Frontal cortex (tissue), 4 donors: ENCODE measurements at places on chromosomes 1 and 21.

DNA sequence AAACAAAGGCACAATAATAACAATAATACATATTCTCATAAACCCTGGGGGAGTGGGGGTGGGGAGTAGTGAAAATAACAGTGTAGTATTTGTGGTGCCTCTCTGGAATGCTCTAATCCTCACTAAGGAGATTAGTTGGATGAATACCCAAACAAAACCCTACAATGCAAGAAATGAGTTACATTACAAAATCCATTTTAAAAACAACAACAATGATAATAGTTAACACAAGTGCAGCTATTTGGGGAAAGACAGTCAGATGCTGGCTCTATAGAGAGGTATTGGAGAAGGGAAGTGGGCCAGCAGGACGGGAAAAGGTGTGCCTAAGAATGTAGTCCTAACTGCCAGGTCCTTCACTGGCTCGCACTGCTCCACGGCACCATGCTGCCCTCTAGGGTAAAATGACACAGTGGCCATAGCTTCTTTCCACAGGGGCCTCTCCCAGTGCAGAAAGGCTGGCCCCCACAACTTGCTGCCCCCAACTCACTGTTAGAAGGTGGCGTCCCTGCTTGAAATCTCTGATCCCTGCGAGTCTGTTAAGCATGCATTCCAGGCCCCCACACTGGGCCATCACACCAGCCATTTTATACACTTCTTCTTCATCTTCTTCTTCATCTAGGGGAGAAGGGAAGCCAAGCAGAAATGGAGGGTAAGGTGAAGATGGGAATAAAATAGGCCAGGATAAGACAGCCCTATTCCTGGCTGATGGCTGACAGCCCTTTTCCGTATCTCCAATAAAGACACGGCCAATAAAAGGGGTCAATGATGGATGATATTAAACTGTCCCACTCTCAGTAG lies 113.8 kb downstream of the UBR4 start:
- DNase-seq, result peak; percentile 24

DNA sequence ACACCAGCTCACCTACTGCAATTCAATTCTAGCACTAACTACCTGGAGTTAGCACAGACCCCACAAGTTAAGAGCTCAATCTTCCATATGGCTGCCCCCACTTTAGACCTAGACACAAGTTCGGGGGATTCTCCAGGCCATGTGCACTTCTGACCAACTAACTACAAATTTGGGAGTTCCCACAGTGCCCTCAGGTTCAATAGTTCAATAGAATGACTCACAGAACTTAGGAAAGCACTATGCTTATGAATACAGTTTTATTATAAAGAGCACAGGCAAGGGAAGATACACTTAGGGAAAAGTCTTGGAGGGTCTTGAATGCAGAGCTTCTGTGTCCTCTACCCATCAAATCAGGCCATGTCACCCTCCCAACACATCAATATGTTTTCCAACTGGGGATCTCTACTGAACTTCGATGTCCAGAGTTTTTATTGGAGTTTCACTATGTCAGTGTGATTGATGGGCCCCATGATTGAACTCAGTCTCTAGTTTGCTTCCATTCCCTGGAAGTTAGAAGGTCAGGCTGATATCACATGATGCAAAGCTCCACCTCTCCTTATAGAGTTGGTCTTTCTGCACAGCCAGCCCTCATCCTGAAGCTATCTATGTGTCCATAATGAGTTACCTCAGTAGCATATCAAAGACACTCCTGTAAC lies 46.1 kb downstream of the RAVER2 start:
- no peak for DNase-seq

DNA sequence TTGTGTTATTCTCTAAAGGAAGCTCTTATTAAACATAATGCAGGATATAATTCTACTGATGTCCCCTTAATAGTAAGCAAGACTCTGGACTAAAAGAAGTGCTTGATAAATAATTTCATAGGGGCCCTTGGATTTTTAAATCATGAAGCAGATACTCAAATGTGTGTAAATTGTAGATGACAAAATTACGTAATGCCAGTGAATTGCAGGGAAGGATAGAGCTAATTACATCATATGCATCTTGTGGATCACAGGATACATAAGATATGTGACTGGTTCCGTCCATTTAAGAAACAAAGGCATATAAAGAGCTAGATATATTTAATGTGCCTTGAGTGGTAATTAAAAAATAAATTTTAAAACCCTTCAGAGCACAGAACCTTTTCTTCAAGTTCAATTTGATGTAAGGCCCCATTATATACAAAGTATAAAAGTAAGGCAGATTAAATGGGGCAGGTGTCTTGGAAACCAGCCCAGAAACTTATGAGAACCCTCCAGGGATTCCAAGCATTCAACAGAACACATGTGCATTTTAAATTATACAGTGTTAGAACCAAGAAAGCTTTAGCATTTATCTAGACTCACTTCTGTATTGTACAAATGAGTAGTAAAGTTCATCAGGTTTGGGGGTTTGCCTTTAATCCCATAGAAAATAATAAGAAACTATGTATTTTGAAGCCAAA lies 190.4 kb downstream of the NCAM2 start:
- DNase-seq, result no peak

DNA sequence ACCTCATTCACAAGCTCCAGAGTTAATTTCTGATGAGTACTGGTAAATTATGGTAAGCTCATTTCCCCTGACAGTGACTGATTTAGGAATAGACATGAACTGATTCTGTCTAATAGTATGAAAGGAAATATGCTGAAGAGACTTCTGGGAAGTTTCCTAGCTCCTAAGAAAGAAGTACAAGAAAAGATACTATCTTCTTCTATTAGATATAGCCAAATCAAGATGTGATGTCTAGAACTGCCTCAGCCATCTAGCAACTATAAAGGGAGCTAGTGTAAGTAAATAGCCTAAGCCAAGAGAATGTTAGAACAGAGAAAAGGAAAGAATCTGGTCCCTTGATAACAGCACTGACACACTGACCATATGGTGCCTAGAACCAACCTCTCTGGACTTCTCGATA lies 10.7 kb upstream of the PHTF1 start:
- DNase-seq, result no peak

- DNase-seq, result no peak
These were observed 18.0 kb downstream of the DUSP10 start for GRCh38 chr1:221723848-221724236.

DNA sequence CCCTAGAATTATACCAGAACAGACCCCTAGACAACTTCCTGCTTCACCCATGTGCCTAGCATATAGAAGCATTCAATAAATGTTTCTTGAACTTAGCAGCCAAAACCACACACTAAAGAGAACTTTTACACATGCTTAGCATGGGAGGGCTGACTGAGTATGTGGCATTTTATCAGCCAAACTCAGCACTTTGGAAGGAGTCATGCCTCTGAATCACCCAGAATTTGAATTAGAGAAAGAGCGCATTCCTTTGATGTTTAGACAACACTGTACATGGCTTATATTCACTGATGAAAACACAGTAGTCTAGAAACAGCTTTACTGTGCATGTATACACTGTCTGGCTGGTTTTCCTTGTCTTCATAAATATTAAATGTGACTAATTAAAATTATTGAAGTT lies 26.1 kb downstream of the SPAG17 start:
- no peak for DNase-seq

GRCh38 chr1:157400766-157401165 lies 151.5 kb downstream of the FCRL5 start:
- DNase-seq, result no peak

DNA sequence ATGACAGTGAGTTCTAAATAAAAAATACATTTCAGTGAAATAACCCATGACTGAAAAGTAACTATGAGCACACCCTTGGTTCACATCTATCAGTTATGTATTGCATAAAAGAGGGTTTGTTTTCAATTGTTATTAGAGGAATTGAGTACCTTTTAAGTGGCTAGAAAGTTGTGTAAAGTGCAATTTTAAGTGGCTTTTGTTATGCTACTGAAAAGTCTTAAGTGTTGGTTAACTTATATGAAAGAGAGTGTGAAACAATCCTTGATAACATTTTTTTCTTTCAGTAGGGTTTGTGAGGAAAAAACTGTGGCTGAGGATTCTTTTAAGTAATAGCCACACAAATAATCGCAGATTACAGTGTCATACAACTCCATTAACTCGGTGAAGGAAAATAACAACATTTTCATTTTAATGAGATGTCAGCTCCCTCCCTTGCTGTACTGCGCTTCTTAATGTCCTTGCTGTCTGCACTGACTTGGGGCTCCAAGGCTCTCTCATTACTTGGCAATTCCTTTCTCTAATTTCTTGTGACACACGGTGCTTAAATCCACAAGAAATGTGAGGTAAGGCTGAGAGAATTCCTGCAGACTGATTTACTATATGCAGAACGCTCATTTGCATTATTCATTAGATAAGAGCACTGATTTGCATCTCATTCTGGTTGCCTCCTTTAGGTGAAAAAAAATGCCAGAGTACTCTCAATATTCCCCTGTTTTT lies 40.6 kb downstream of the NTNG1 start:
- no peak for DNase-seq

GRCh38 chr1:225026701-225027100 lies 97.2 kb downstream of the DNAH14 start:
- no peak for DNase-seq

DNA sequence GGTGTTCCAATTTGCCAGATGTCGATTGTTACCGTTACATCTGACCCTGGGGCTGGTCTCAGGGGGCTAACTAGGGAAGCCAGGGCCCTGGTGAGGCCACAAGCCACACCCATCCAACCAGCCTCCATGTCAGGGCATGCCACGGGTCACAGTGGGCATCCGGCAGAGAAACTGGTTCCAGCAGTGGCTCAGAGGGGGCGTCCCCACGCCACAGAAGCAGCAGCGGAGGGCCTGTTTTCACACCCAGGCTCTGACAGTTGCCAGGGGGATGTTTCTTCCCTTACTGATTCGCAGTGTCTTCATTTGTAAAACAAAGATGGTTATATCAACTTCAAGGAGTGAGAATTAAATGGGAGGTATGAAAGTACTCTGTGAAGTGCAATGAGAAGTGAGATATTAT lies 75.0 kb upstream of the COX20 start:
- no peak for DNase-seq

GRCh38 chr1:102799496-102799895 lies 308.8 kb downstream of the COL11A1 start:
- no peak for DNase-seq

DNA sequence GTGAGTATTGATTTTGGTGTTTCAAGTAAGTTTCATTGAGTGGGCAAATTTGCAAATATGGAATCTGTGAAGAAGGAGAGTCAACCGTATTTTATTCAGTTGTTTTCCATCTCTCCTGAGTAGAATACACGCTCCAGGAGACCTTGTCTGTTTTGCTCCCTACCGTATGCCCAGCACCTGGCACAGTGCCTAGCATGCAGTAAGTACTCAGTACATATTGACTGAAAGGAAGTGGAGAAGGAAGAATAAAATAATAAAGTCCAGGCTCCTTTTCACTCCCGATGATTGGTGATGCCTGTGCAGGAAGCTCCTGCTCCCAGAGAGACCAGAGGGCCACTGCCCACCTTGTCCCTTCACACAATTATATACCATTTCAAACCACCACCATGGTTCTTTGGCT lies 59.4 kb upstream of the NEK2 start:
- no peak for DNase-seq

DNA sequence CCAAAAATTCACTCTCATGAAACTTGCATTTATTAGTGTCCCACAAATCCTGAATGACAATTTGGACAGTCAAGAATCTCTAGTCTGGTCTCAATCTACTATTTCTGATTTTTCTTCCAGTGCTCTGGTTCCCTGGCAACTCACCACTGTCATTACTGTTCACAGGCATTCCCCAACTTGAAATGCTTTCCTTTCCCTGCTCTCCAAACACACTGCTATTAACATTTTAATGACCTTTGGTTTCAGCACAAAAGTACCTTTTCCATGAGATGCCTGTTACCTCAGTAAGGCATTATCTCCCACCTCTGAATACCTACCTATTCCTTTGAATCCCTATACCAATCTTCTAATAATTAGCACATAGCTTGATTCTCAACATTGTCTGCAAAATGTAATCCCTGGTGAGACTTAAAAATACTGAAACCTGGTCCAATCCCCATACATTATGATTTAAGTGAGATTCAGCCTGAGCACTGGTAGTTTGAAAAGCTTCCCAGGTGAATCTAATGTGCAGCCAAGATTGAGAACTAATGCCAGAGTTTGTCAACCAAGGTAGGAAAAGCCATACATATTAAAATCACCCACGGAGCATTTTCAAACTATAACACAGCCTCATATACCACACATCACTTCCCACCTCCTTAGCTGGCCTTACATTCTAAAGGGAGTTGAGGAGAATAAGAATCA lies 11.7 kb upstream of the ANGPTL3 start:
- no peak for DNase-seq

GRCh38 chr1:17080880-17081279 lies 27.0 kb upstream of the SDHB start:
- DNase-seq, result no peak

- DNase-seq, result peak; percentile 66
These were observed 343.4 kb downstream of the MATN1 start for GRCh38 chr1:30379684-30380624.

DNA sequence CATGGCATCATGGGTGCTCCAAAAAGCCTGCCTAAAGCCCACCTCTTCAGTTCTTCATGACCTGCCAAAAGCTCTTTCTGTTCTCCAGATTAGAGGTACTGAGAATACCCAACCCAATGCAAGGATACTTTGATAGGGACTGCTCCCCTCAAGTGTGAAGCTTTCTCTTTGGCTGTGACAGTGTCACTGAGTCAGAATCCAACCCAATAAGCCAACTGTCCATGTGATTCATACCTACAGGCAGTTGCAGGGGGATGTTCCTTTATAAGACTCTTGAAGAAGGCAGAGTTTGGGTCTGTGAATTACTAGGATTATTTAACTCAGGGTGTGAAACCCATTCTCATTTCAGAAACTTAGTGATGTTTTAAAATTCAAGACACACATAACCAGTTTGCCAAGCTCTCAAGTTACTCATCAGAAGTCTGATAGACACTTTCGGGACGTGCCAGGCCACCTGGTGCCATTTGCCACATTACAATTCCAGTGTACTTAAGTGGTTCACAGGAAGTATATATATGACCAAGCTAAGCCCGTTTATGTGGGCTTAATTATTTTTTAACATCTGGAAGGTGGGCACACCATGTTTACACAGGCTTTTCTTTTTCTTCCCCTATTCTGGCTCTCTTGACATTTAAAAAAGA lies 265.8 kb downstream of the NFIA start:
- DNase-seq, result no peak

- DNase-seq, result no peak
These were observed 41.4 kb upstream of the TSPEAR start for GRCh38 chr21:44752671-44753235.

- DNase-seq, result peak; percentile 86
These were observed 11.9 kb upstream of the PADI3 start for GRCh38 chr1:17236779-17237560.

- no peak for DNase-seq
These were observed 35.2 kb downstream of the NEK2 start for GRCh38 chr1:211640301-211640630.

GRCh38 chr1:37732111-37732780 lies 32.7 kb downstream of the EPHA10 start:
- no peak for DNase-seq

GRCh38 chr1:114248162-114248561 lies 94.5 kb upstream of the SYT6 start:
- no peak for DNase-seq

- DNase-seq, result no peak
These were observed 64.3 kb downstream of the ZNF281 start for GRCh38 chr1:200345520-200345919.
